ENCODE measurements at places on chromosomes 4 and X.

GRCh38 chrX:132407691-132408090, 81.1 kb downstream of the MBNL3 start:
- no peak for DNase-seq

DNA sequence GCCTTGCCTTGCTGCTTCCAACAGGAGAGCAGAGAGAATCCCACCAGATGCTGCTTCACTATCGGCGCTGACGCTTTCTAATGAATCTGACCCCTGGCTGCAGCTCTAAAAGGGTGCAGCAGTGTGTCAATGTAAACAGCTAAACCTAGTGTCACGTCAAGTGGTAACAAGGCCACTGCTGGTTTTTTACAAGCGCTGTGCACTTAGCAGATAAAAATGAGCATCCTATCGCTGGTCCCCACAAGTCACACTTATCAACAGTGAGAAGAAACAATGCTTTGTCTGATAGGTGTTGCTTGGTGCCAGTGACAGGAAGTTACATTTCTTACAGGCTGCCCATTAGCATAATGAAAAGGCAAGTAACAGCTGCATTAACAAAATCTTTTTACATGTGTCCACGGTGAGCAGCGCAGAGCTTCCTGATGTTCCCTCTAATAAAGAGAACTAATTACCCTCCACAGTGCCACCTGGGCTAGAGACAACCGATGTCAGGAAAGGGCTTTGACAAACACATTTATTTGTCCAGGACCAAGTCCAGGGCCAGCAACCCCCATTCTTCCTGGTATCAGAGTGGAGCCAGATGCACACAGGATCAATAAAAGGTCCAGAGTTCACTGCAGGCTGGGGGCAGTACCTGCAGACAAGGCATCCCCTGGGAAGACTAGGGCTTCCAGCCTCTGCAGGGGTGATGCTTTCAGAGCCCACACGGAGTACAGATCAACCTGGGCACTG, 176.0 kb downstream of the MGST2 start:
- no peak for DNase-seq

- no peak for DNase-seq
These were observed 38.6 kb downstream of the MND1 start for GRCh38 chr4:153383131-153383530.

- no peak for DNase-seq
These were observed 869.0 kb downstream of the SH3BGRL start for GRCh38 chrX:82070948-82071347.

GRCh38 chr4:31461421-31461820, 741.3 kb downstream of the PCDH7 start:
- DNase-seq, result peak; percentile 13

GRCh38 chr4:22531311-22532019, 15.6 kb upstream of the ADGRA3 start:
- no peak for DNase-seq

GRCh38 chr4:38306482-38307071, 346.4 kb downstream of the PTTG2 start:
- DNase-seq, result no peak

DNA sequence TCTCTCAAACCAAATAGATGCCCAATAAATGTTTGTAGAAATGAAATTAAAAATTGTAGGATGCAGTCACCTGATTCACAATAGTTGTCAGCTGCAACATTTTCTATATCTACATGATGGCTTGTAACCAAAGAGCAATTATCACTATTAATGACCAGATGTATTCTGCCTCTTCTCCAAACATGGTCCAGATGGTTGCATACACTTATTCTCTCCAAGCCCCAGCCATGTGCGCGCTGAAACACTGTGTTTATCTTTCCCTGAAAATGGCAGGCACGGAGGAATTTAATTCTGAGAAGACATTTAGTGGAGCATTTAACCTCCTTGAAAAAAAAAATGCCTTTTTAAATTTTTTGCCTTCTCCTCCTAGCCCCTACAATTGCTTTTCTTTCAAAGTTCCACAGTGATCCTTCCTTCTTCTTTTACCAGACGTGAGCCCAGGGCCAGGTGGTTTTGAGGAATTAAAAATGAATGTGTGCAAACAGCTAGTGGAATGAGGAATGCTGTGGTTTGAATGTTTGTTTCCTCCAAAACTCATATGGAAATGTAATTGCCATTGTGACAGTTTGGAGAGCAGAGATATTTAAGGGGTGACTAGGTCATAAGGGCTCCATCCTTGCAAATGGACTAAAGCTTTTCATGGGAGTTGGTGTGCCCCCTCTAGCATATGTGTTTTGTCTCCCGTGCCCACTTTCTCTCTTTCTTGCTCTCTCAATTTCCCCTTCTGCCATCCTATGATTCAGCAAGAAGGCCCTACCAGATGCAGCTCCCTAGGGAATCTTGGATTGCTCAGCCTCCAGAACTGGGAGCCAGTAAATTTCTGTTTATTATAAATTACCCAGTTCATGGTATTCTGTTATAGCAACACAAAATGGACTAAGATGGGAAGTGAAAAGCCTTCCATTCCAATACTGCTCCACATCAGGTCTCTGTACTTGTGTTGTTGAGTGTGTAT, 136.0 kb downstream of the GABRB1 start:
- DNase-seq, result no peak

DNA sequence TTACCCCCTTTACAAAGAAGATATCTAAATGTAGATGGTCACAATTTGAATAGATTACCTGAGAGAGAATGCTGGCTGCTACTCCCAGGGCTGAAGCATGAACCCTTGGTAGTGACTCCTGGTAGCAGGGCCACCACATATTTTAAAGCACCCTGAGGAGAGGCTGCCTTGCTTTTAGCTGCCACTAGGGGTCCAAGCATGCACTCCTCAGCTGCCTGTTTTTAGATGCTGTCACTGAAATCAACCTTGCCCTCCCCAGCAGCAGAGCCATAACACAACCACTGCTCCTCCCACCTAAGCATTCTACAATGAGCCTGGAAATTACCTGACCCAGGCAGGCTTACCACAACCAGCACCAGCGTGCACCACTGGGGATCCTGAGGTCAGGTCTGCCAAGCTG, 850.9 kb downstream of the FAM133A start:
- no peak for DNase-seq

- no peak for DNase-seq
These were observed 81.8 kb upstream of the SMARCA5 start for GRCh38 chr4:143431526-143432257.

DNA sequence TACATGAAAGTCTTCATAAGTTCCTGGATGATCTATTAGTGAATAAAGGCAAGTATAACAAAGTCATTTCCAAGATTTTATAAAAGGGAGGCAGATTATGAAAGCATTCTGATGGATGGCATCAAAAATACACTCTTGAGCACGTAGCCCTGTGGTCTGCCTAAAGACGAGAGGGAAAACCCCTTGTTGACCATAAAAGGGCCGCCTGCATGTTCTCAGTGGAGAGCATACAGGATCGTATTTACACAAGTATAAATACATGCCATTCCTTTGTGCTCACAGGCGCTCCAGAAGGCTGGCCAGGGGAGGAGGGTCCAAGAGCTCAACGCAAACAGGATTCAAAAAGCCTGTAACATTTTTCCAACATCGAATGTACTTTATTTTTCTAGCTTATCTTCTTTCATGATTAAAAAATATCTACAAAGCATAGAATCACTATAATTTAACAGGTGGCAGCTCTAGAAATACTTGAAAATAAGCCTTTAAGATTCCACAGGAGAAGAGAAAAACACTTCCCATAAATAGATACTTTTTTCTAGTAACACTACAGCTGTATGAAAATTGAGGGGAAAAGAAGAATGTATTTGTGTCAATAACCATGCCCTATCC, 29.6 kb downstream of the PDGFC start:
- peak; percentile 85 for DNase-seq

GRCh38 chr4:7366180-7366945, 68.4 kb downstream of the PSAPL1 start:
- no peak for DNase-seq

GRCh38 chrX:34716302-34716701, 59.2 kb upstream of the TMEM47 start:
- DNase-seq, result no peak

GRCh38 chr4:154506253-154506652, 14.7 kb upstream of the DCHS2 start:
- DNase-seq, result peak; percentile 14

DNA sequence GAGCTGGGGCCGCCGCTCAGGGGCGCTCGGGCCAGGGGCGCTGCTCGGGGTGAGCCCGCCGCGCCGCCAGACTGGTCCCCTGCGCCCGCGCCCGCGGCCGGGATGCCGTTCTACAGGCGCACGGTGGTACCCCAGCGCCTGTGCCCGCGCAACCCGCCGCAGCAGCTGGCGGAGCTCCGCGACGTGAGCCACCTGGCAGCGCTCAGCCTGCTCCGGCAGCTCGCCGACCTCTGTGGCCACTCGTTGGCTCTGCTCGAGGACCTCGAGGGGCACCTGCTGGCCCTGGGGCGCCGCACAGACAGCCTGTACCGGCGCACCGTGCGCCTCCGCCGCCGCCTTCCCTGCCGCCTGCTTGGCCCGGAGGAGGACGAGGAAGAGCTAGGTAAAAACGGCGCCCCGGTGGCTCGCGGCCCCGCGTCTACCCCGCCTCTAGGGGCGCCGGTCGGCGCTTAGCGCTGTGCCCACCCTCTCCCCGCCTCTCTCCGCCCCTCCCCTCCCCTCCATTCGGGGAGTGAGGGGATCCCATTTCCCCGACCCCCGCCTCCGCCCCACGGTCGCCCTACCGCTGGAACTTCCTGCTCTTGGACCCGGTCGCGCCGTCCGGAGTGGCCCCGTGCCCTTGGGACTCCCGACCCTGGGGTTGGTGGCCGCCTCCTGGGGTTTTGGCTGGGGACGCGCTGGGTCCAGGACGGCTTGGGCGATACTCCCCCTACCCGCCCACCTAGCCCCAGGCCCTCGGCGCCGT, 513 bp downstream of the NHSL2 start:
- DNase-seq, result no peak

- no peak for DNase-seq
These were observed 1964.2 kb downstream of the ARAP2 start for GRCh38 chr4:34280131-34280530.

DNA sequence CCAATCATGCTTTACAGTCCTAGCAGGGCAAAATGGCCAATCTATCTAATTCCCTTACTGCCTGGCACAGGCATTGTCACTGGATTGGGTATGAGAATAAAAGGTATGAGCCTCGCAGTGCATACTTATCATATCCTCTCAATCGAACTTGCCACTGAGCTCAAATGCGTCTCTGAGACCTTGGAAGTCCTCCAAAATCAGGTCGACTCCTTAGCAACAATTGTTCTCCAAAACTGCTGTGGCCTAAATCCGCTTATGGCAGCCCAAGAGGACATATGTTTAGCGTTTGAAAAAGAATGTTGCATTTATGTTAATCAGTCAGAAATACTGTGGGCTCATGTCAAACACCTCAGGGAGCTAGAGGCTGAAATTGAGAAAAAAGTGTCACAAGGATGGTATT, 69.7 kb downstream of the SPIN4 start:
- DNase-seq, result no peak

DNA sequence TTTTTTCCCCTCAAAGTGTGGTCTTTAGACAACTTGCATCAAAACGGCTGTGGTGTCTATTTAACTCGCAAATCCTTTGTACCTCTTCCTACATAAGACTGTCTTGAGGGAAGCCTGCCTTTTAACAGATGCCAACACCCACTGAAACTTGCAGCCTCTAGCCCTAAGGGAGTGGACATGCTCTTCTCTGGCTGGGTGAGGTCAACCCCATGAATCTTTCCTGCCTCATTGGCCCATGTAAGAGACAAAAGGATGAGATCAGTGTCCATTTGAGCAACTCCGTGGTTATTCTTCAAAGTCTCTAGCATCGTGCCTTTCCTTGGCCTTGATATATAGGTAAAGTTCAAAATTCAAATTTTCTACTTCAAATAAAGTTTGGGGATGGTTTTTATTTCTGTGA, 134.7 kb downstream of the SHROOM3 start:
- no peak for DNase-seq

- DNase-seq, result peak; percentile 18
These were observed 291.6 kb upstream of the HS3ST1 start for GRCh38 chr4:11720292-11720691.

- no peak for DNase-seq
These were observed 123.4 kb downstream of the NWD2 start for GRCh38 chr4:37367901-37368300.

GRCh38 chr4:23130845-23131244, 438.1 kb downstream of the GBA3 start:
- no peak for DNase-seq

GRCh38 chrX:54826598-54826997, 19.1 kb downstream of the MAGED2 start:
- no peak for DNase-seq

- no peak for DNase-seq
These were observed 421.4 kb downstream of the TMA16 start for GRCh38 chr4:163915896-163916295.

DNA sequence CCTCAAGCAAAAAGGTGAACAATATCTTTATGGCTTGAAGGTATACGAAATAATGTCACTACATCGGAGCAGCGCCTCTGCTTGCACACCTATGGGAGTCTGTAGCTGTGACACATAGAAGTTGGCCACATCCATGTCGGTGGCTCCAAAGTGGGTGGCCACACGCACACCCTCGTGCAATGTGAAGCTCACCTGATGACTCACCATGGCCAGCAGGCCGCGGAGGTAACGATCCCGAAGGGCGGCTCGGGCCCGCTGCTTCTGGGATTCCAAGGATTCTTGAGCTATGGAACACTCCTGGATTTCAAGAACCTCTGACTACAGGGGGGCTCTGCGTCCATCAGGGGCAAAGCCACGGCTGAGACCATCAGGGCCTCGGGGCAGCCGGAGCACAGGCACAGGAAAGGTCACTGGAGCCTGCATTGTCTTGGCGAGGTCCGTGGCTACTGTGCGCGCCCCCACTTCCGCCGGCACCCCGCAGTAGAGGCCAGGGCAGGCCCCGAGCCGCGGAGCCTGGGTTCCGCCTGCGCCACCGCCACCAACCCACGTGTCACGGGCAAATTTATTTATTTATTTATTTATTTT, 25.2 kb downstream of the NYX start:
- DNase-seq, result no peak

DNA sequence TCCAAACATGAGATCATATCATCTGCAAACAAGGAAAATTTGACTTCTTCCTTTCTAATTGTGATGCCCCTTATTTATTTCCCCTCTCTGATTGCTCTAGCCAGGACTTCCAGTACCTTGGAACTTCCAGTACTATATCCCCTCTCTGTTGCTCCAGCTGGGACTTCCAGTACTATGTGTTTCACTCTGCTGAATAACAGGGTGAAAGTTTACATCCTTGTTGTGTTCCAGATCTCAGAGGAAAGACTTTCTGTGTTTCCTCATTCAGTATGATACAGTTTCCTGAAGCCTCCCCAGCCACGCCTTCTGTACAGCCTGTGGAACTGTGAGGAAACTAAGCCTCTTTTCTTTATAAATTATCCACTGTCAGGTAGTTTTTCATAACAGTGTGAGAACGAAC, 381.3 kb upstream of the FAM47C start:
- DNase-seq, result no peak

GRCh38 chrX:124289443-124289842, 43.0 kb upstream of the TEX13D start:
- DNase-seq, result no peak

DNA sequence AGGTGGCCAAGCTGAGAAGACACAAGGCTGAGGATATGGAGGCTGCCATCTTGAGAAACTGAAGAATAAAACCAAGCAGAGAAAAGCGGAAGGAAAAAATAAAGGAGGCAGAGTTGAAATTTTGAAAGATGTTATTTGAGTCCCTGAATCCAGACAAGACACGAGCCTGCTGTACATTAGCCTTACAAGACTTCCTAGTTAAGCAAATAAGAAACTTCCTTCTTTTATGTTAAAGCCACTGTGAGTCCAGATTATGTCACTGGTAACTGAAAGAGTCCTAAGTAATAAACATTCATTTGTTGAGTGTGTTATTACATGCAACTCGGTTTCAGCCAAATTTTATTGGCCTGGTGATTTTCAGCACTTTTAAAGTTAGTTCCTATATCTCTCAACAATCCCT, 30.4 kb downstream of the DRD5 start:
- no peak for DNase-seq

Data from fibroblast of the conjunctiva (primary cell).